B cell (primary cell): ENCODE measurements at places on chromosomes 5 and 9. TPM values are rescaled to one million over a fixed set of nuclear protein-coding genes. Genes with fewer than 3 reads are reported as not detected.
A peak's percentile ranks its signal among the peaks of the same experiment; 100 is the strongest.

Gene CDH18
- not detected in 2 replicates for polyA plus RNA-seq

Gene MEIKIN
- polyA plus RNA-seq = not detected in 2 replicates

Gene GPR150
- 0.30 and 0.86 TPM in 2 replicates for polyA plus RNA-seq

Gene FAM120AOS
- polyA plus RNA-seq = 36.0 and 41.0 TPM in 2 replicates

Gene GRXCR2
- polyA plus RNA-seq = not detected in 2 replicates

Gene ITK
- polyA plus RNA-seq = 0.75 and 3.9 TPM in 2 replicates

Gene PALM2AKAP2
- polyA plus RNA-seq = not detected in 2 replicates

- DNase-seq = no peak
Observed at GRCh38 chr5:58056546-58056945, 403.3 kb downstream of the PLK2 start.

DNA sequence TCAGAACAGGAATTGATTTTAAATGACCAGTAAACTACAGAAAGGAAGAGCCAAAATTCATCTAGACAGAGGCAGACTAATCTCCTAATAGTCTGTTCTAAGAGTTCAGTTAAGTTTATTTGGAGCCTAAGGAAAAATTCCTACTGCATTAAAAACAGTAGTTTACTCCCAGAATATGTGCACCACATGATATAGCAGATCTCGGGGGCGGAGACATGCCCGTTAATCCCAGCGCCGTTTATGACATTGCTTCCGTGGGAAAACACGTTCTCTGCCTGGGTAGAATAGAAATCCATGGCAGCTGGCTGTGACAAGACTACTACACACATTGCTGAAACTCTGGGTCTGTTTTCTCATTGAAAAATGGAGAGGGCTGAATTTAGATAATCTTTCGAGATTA is 11.4 kb downstream of the HABP4 start:
- no peak for DNase-seq

DNA sequence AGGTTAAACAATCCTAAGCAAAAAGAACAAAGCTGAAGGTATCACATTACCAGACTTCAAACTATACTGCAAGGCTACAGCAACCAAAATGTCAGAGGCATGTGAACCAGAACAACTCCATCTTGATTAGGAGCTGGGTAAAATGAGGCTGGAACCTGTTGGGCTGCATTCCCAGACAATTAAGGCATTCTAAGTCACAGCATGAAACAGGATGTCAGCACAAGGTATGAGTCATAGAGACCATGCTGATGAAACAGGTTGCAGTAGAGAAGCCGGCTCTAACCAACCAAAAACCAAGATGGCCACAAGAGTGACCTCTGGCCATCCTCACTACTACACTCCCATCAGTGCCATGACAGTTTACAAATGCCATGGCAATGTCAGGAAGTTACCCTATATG is 252.0 kb downstream of the RASEF start:
- DNase-seq = no peak

DNA sequence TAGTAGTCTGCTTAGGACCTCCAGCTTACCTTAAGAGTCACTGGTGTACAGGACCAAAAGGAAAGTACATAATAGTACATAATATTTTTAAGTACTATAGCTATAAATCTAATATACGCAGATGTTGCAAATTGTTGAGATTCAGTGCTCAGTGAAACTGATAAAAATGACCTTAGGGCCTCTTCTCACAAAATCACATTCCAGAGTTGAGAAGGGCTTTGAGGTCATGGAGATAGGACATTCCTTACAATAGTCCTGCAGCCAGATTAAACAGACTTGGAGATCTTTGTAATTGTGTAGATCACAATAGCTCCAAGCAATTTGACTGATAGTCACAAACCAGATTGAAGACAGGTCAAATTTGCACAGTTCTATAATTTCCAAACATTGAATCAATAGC is 37.7 kb upstream of the PCSK1 start:
- no peak for DNase-seq

- DNase-seq = no peak
Observed at GRCh38 chr5:79070350-79070667, 742 bp downstream of the BHMT2 start.

DNA sequence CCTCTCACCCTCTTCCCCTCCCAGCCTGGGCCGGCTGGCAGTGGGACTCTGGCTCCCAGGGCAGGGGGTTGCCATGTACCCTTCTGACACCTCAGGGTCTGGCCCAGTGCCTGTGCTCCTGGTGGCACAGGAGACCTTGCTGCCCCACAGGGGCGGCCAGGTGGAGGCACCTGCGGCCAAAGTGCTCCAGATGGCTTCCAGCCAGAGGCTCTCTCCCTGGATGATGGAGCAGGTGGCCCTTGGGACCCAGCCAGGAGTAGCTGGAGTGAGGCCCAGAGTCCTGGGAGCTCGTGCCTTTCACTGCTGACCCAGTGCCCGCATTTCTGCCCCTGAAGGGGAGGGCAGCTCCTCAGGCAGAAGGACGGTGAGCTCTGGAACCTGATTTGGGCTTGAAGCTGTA is 87.3 kb downstream of the NTNG2 start:
- no peak for DNase-seq

DNA sequence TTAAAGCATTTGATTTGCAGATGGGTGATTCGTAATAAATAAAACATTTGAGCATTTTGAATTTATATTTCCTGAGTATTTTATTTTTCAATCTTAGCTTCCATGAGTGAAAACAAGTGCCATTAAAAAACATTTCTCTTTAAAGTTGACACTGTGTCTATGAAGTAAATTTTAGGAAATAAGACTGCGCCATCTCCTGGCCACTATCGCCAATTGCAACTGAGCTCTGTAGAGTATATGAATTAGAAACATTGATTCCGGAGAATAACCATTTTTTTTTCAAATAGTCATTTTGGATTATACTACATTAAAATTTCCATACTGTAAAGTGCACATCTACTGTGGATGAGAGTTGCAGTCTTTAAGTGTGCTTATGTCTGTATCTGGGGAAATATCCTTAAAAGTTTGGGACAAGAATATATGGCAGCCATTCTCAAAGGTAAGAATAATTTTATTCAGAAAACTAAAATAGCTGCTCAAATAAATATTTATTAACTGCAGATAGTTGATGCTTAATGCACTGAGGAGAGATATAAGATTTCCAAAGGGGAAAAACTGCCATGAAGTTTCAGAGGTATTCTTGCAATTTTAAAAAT is 5.9 kb downstream of the DMRTA1 start:
- peak; percentile 64 for DNase-seq

- no peak for DNase-seq
Observed at GRCh38 chr5:124229352-124229751, 517.1 kb downstream of the ZNF608 start.

DNA sequence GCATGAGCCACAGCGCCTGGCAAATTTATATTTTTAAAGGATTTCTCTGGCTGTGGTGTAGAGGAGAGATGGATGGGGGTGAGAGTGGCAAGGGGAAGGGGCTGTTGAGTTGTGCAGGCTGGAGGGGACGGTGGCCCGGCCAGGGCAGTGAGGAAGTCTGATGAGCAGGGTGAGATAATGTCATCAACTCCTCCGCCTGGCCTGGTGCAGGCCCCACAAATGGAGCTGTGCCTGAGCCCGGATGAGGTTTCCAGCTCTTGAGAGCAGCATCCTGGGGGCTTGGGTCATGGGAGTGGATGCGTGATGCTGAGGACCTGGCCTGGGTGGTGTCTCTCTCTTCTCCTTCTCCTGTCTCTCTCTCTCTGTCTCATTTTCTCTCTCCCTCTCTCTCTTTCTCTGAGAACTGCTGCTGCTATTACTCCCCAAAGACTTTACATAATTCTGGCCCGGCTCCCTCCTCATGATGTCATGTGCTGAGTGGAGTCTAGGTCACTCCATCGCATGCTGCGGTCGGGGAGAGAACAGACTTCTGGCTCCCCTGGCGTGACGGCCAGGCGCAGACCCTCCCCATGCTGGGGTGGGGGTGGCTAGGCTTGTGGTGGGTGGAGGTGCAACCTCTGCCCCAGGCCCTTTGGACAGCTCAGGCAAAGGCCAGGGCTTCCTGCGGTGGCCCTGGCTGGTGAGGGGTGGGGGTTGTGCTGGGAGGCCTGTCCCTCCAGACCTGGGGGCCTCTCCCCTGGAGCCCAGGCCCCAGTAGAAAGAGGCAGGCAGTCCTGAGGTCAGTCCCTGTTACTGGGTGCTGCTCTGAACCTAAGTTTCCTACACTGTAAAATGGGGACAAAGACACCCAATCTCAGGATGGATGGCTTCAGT is 26.4 kb downstream of the FGF18 start:
- DNase-seq = no peak

DNA sequence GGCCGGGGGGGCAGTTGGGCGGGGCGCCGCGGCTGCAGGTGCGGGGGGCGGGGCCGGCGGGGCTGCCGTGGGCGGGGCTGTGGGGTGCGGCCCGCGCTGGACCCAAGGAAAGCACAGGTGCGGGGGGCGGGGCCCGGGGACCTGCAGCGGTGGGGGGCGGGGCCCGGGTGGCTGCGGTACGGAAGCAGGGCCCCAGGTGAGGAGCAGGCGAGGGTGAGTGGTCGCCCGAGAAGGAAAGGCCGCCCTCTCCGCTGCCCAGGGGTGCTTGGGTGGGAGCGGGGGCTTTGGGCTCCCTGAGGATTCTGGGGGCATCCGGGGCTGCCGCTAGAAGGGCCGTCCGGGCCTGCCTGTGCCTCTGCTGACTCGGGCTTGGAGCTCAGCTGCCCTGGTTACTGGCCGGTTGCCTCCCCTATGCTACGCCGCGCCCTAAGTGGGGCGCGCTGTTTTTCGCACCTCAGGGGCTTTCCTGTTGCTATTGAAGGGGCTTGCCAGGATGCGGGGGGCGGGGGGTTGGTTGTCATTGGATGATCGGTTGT is 767 bp downstream of the RALGPS1 start:
- DNase-seq = peak; percentile 74

DNA sequence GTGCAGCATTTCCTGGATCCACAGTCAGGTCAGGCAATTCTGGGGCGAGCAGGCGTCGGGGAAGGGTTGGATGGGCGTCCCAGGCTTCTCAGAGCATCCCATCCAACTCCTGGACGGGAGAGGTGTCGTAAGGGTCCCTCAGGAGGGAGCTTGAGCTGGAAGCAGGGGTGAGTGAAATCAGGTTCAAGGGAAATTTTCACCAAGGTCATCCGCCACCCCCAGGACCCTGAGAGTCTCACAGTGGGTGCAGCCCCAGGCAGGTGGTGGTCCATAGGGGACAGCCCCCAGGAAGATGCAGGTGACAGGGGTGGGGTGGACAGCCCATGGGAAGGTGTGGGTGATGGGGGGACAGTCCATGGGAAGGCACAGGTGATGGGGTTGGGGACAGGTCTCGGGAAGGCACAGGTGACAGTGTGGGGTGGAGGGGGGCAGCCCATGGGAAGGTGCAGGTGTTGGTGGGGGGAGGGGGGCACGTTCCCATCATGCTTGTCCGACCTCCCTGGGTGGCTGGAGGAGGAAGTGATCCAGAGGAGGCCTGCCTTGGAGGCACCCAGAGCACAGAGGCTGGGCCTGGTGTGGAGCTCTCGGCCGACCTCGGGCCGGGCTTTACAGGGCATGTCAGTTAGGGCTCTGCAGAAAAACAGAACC is 48.9 kb downstream of the AHRR start:
- no peak for DNase-seq

DNA sequence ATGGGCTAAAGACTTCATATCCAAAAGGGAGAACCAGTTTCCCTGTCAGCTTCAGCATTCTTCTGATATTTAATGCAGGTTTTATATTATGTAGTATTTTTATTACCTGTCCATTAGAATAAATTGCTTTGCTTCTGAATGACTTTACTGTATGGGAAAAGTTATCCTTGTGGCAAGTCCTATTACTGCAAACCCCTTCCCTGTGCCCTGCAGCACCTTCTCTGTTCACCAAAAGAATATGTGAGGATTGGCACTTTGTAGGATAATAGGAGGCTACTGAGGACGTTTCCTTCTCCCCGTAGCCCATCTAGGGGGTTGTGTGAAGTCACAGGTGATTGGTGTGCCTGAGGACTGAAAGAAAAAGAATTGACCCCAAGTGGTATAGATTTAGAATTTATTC is 296.1 kb downstream of the KDM4C start:
- DNase-seq = no peak

- DNase-seq = no peak
Observed at GRCh38 chr5:67623078-67623477, 426.5 kb upstream of the CD180 start.

DNA sequence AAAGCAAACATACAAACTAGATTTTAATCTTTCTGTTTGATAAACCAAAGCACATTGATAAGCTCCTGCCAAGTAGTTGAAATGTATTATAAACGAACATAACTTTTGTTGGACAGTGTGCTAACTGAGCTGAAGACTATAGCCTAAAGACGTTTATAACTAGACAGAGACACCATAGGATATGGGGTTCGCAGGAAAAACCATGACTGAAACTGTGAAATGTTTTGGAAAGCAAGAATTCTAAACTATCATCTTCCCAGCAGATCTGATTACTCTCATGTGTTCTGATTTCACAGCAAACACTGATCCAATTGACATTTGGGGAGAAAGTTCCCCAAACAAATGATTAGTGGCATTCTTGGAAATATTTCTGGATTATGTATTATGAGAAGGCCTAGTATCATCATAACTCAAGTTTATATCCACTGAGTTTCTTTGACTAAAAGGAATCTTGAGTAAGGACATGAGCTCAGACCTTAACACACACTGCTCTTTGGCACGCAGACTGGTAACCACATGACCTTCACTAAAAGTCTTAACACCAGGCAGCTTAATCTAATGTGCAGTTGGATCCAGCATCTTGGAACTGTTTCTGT is 375.2 kb downstream of the ZNF608 start:
- DNase-seq = no peak

- no peak for DNase-seq
Observed at GRCh38 chr5:97000391-97000790, 64.5 kb downstream of the LNPEP start.

- peak; percentile 68 for DNase-seq
Observed at GRCh38 chr5:95631991-95632675, 12.2 kb downstream of the GPR150 start.

DNA sequence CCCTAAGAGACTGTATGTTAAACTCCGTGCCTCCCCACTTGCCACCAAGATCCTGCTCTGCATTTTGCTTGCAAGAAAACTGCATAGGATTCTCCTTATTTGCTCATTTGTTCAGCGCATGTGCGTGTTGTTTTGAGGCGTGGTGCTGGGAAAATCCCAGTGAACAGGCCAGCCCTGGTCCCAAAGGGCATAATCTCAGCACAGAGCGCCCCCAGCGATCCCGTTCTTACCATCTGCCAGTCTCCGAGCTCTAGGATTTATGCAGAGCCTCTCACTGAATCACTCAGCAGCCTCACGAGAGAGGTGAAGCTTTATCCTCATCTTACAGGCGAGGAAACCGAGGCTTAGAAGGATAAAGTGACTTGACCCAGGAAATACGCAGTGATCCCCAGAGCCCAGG is 11.5 kb downstream of the PRRX2 start:
- no peak for DNase-seq

- DNase-seq = no peak
Observed at GRCh38 chr9:130668659-130669058, 4.3 kb downstream of the PRDM12 start.

- DNase-seq = no peak
Observed at GRCh38 chr9:120344230-120344629, 235.7 kb downstream of the CDK5RAP2 start.

DNA sequence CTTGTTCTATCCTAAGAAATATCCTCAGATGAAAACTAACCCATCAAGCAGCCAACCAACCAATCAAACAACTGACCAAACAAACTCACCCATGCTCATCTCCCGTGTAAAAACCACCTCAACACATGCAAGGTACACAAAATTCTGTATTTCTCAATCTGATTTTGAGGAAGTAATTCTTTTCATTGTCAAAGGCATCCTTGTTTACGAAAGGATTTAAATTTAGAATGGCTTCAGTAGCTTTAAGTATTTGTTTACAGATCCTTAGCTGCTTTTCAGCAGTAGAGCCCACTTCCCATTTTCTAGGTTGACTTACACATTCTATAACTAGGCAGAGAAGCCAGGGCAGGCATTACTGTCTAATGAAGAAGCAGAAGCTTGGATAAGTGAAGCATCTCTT is 78.6 kb downstream of the NTRK2 start:
- DNase-seq = peak; percentile 14
